Stimulated activated CD4-positive, alpha-beta T cell treated with anti-CD3 and anti-CD28 coated beads, Interleukin-2, amount 100 ng/mL, for 24 hours (primary cell): ENCODE measurements at places on chromosomes 2 and 18.

DNA sequence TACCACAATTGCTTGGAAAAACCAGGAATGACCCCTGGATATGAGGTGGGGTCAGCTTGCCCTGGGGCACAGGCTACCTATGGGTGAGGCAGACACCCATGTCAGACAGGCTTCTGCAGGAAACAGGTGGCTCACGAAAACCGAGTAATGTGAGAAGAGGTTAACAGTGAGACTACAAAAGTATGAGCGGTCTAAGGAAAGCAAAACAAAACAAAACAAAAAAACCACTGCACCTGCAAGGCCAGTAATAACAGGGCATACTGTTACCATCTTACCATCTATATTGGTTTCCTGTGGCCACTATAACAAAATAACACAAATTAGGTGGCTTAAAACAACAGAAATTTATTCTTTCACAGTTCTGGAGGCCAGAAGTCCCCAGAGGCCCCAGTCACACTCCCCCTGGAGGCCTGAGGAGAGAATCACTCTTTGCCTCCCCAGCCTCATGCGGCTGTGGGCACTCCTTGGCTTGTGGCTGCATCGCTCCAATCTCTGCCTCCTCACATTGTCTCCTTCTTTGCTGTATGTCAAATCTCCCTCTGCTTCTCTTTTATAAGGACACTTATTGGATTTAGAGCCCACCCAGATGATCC, 86.6 kb upstream of the EPC2 start:
- DNase-seq: no peak

DNA sequence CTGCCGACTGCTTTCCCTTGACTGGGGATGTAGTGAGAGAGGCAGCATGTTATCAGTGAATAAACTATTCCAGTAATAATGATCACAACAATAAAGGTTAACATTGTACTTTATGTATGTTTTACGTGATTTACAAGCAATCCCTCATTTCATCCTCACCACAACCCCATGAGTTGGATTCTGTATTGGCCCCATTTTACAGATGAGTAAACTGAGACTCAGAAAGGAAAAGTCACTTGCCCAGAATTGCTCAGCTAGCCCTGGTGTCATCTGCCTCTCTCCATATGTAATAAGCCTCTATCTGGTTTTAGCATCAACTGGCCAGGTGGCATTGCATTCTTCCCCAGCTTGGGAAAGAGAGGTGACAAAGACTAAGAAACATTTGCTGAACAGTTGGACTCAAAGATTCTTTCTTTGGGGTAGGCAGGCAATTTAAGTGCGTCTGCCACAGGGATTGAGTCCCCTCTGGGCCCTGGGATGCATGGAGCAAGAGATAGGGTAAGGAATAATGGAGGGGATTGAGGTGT, 2.2 kb downstream of the CXCR2 start:
- no peak for DNase-seq

DNA sequence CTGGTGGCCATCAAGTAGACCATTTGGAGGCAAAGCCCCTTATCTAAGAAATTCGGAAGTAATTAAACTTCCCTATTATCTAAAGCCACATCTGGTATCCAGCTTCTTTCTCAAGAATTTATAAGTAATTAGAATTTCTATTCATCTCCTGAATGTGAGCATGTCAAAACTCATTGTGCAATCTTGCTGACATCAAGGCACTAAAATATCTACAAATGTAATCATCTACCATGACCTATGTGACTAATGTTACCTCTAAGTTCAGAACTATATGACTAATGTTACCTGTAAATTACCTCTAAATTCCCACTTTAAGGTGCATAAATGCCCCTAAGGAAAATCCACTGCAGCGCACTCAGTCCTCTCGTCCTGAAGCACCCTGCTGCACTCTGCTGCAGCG, 773.0 kb downstream of the CPS1 start:
- no peak for DNase-seq

- DNase-seq: no peak
Measured at GRCh38 chr2:112920923-112921532, 10.1 kb downstream of the IL37 start.

- no peak for DNase-seq
Measured at GRCh38 chr2:155215037-155215707, 516.7 kb downstream of the KCNJ3 start.

GRCh38 chr2:6080932-6081753, 389.0 kb downstream of the SOX11 start:
- DNase-seq: no peak

- DNase-seq: no peak
Measured at GRCh38 chr2:172335736-172336135, 91.7 kb upstream of the ITGA6 start.

GRCh38 chr2:45605116-45605515, 6.0 kb downstream of the SRBD1 start:
- no peak for DNase-seq

DNA sequence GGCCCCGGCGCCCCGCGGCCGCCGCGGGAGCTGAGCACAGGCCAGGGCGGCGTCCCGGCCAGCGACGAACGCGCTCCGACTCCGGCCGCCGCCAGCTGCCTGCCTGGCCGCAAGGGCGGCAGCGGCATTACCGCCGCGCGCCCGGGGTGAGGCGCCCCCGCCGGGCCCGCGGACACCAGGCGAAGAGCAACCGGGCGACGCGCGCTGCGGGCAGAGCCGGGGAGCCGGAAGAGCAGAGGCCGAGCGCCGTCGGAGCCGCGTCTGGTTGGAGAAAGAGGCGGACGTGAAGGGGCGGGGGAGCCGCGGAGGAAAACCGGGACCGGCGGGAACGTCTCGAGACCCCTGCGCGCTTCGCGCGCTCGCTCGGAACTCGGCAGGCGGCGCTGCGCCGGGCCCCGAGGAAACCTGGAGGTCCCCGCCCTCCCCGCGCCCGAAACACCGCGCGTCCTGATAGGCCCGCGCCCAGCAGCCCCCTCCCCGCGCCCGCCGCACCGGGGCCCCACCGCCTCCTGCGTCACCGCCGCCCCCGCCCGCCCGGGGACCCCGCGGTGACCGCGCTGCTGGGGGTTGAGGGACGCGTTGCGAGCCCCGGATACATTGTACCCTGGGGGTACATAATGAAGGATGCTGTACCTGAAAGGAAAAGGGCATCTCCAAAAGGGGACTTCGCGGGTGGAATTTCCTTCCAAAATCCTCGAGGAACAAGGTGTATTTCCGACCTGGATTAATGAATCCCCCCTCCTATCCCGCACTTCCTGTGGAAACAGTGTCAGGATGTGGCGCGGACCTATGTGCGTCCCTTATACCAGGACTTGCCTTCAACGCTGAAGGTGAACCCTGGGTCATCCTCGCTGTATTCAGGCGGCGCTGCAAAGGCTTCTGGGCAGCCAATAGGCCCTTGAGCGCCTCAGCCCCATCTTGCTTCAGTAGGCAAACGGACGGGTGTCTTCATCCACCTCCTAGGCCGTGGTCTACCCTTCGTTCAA, 1.0 kb upstream of the B4GALT6 start:
- DNase-seq: peak; percentile 74

GRCh38 chr2:176582990-176583481, 313.8 kb downstream of the MTX2 start:
- DNase-seq: no peak

GRCh38 chr2:71498261-71498701, 44.9 kb downstream of the DYSF start:
- DNase-seq: no peak

GRCh38 chr2:106165029-106165428, 29.1 kb downstream of the UXS1 start:
- no peak for DNase-seq

GRCh38 chr2:15073664-15074063, 441.1 kb downstream of the LRATD1 start:
- DNase-seq: no peak

DNA sequence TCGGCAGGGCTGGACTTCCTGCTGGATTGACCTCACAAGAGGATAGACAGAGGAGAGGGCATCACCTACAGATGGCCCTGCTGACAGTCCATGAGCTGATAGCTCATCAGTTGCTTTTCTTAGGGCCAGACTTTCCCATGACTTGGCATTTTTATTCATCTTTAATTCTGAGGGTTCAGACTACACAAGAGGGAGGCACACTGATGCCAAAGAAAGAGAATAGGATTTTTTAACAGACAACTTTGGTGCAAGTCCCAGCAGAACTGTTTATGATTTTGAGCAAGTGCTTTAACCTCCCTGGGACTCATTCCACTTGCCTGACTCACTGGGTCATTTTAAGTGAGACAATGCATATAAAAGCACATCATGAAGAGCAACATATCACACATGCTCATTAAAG, 299.2 kb downstream of the INSIG2 start:
- no peak for DNase-seq
